ENCODE measurements at places on chromosomes 11 and 22. TPM values are rescaled to one million over a fixed set of nuclear protein-coding genes. Genes with fewer than 3 reads are reported as not detected.

- DNase-seq = no peak
Measured at GRCh38 chr11:110909336-110909735, 197.1 kb upstream of the ARHGAP20 start.

DNA sequence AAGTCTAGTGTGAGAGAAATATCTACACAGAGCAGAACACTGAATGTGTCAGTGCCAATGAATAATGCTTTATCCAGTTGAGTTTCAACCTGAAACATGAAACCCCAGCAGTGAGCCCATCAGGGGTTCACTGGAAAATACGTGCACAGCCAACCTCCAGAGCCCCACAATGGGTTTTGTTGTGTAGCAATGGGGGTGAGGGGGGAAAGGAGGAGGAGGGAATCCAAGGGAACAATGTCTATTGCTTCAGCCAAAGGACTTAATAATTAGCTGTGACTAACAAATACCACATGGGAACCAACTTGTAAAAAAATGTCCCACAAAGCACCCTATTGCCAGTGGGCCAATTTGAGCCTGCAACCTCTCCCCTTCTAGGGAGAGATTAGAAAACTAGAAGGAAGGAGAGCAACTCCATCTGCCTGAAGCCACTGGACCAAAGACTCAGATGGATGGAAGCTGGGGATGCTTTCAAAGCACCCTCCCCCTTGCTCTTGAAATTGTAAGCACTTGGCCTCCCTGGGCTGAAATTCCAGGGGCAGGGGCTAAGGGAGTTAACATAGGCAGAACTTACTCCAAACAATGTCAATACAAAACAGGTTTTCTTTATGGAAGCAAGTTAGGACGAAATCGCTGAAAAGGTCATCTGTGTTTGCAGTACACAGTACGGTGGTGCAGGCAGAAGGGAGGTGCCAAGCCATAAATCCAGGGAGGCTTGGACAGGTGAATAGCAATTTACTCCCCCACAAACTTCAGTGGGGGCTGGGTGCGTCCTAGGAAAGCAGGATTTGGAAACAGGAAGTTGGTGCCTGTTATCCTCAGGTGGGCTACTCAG lies 99.8 kb downstream of the ARL14EP start:
- no peak for DNase-seq

DNA sequence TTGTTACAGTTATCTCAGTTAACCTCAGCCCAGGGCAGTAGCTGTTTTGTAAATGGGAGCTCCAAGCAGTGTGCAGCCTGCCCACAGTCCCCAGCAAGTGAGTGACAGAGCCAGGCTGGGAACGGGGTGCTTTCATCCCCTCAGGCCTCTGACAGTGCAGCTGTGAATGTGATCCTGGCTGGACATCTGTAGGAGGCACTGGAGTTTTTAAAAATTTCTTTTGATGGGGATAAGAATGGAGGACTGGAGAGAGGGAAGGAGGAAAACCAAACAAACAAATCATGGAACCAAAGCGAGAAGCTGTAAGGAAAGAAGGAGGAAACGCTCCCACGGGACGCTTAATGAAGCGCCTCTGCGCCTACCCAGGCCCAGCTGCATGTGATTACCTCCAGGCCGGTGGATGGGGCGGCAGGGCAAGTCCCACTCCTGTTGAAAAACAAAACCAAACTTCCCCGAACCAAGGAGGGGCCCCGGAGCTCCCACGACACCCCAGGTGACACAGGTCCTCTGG lies 40.6 kb downstream of the SCUBE1 start:
- DNase-seq = no peak

GRCh38 chr11:2315395-2316168 lies 13.8 kb downstream of the TSPAN32 start:
- DNase-seq = peak; percentile 68

DNA sequence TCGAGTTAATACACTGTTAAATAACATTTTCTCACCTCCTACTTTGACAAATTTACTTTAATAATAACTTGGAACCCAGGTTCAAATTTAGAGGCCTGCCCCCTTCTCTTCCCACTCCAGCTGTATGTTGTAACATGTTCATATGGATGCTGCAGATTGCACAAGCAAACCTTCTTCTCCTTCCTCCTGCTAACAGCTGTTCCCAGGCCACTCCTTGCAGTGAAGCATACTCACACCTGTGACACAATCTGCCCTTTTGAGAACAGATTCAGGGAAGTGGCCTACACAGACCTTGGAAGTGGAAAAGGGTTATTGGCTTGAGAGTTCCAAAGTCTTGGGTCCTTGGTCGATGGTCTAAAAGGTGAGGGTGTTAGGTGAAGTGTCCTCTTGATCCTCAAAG lies 131.9 kb downstream of the TEAD1 start:
- no peak for DNase-seq

DNA sequence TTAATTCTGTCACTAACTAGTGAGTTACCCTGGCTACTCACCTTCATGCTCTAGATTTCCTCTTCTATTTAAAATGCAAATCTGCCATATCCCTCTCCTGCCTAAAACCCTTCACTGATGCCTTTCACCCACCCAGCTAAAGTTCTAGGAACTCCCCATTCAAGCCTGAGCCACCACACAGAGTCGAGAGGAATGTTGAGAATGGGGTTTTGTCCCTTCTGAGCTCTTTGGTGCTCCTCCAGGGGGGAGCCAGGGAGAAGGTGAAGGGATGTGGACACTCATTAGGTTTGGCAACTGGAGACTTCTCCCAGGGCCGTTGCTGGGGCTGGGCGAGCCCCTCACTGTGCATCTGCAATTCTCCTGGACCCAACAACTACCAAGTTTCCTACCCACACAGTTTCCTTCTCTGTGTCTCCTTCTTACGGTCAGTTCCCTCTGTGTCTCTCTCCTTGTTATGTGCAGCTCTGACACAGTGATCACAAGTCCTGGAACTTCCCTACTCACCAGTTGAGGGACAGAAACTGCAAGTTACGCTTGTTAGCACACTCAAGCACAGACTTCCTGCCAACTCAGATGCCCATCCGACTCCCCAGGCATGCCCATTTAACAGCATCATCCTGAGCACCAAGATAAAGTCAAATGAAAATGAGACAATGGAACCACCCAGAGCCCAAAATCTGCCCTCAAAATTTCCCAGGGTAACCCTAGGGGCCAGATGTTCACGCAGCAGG lies 6.5 kb upstream of the IL10RA start:
- DNase-seq = no peak

DNA sequence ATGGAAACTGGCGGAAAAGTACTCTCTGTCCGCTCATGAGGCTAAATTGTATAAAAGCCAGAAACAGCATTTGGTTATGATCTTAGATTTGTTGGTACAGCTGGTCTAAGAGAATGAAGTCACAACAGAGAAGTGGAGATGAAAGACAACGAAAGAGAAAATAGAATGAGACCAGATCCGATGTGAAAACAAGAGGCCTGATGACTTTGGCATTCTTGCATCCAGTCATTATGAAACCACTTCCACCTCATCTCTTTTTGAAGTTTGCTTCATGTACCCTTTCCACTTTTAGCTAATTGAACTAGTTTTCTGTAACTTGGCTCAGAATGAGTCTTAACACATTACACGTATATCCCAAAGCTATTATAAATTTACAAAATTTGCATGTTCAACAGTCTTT lies 1431.7 kb downstream of the LRRC4C start:
- DNase-seq = no peak

DNA sequence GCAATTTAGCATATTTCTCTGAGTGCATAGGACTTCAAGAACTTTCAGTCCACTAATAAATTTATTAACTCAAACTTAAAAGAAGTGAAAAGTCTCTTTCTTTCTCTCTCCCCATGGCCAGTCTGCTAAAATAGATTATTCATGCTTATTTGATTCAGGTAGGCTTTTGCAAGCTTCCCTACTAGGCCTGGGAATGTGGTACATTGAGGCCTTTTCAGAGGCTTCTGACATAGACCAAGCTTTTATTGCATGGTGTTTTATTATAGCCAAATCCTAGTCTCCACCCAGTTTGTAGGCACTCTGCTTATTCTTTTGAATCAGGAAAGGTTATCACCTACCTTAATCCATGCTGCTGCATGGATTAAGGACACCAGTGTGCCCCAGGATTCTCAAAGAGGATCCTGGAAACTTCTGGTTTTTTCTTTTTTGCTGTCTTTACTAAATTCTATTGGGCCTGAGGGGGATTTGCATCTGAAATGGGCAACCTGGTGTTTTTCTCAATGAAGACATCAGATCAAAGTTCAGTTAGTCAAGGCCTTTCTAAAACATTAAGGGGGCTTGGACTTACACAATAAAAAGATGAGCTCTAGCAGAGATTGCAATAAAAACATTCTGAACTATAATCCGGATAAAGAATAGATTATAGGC lies 92.2 kb downstream of the ELP4 start:
- DNase-seq = no peak

DNA sequence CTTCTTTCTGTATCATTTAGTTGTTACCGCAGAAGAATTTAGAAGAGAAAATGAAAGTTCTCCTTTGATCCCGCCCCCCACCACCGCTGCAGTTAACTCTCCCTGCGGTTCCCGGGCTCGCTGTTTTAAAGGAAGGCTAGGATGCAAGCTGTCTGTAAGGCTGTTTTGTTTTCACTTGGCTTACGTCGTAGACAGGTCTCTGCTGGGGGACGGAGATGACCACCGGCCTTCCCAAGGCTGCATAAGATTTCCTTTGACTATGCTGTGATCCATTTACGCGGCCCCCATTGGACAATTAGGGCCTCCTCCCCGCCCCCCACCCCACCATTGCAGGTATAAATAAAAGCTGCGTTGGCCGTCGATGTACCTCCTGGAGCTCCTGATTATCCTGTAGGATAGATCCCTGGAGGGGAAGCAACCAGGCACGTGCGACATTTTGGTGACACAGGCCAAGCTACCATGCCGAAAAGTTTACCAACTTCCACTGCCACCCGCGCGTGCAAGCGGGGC lies 1.4 kb upstream of the CPT1A start:
- DNase-seq = no peak

DNA sequence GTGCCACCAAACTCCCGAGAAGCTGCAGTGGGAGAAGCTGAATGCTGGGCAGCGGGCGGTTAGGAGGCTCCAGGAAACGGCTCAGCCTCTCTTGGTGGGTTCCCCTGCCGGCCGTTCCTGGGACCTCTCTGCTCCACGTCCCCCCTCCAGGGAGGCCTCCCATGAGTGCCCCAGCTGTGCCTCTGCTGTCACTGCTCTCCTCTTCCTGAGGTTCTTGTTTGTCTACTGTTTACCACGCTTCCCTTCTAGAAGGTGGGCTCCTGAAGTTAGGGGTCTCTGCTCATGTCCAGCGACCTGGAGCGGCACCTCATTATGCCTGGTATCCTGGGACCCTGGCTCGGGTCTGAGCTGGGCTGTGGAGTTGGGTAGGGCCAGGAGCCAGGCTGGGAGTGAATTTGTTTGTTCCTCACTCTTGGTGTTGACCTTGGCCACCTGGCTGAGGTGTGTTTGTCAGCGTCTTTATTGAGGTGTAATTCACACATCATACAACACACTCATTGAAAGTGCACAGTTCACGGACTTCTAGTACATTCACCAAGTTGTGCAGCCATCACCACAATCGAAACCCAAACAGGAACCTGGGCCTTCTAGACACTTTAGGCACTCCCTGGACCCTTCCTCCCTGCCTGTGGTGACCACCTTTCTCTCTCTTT lies 37.8 kb upstream of the GRAMD4 start:
- DNase-seq = peak; percentile 58

GRCh38 chr11:88521799-88522201 lies 184.3 kb upstream of the CTSC start:
- DNase-seq = no peak

DNA sequence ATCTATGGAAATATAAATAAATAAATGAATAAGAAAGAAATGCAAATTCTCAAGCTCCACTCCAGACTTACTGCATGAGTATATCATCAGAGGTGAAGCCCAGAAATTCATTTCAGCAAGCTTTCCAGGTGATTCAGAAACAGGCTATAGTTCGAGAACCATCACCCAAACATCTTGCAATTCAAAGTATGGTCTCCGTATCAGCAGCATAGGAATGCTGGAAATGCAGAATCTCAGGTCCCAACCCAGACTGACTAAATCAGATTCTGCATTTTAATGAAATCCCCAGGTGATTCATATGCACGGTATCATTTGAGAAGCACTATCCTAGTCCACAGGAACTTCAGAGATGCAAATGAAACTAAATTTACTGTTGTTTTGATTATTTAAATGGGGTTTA lies 95.3 kb downstream of the SERGEF start:
- DNase-seq = no peak

DNA sequence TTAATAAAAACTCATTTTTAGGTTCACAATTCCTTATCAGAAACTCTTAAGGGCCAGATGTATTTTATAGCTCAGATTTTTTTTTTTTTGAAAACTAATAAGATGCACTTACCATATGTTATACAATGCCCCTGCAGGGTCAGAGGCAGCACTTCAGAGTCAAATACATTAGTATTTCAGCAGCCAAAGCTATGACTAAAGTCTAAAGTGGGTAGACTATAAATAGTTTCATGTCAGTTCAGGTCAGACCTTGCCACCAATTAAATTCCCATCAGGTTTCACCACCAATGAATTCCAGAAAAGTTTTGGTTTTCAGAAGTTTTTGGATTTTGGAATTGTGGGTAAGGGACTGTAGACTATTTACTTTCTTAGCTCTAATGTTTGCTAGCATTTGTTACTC lies 75.9 kb downstream of the FAM83F start:
- no peak for DNase-seq

DNA sequence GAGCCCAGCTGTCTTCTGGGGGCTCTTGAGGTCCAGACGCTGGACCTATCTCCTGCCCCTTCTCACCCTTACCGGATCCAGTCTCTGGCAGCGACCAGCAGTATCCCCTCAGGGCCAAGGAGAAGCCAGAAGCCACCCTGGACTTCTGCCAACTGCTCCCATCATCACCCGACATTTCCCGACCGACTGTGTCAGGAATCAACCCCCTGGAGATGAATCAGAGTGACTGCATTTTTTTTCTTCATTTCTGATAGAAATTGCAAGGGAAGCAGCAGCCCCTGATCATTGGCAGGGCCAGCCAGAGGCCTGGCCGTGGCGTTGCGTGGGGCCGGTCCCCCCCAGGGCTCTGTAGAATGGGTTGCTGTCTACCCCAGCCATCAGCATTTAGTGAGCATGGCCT lies 5.2 kb upstream of the LIF start:
- DNase-seq = no peak

- DNase-seq = no peak
Measured at GRCh38 chr11:2655016-2655719, 44.6 kb downstream of the KCNQ1OT1 start.

The NFAM1 gene
- total RNA-seq = 2.5 TPM

The CSRP3 gene
- total RNA-seq = not detected

The ROBO3 gene
- total RNA-seq = 9.1 TPM

The KCNQ1OT1 gene
- total RNA-seq = 1.4 TPM

The ELFN2 gene
- total RNA-seq = under 0.01 TPM

The PKNOX2 gene
- 4.7 TPM for total RNA-seq

All from sigmoid colon (tissue), 7 donors.